ENCODE measurements at places on chromosomes 11 and 22.

GRCh38 chr11:61728940-61729219 lies 23.6 kb upstream of the MYRF start:
- DNase-seq = peak; percentile 13

GRCh38 chr11:63239254-63239653 lies 4.1 kb downstream of the SLC22A25 start:
- DNase-seq = no peak

DNA sequence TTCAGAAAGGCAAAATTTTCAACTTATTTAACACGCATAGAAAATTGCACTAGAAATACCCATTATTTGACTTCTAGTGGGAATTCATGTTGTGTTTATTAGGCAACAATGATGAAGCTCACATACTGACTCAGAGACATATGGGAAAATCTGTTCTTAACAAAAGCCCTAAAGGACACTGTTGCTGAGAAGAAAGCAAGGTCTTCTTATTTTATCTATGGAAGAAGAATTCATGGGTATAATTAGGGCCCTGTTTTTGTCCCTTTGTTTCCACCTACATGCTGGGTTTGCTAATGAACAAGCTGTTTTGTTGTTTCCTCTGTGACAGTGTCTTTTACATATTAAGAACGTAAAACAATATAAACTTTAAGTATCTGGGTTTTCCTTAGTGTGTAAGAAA lies 606.7 kb upstream of the ARHGAP42 start:
- no peak for DNase-seq

- no peak for DNase-seq
These were observed 25.6 kb downstream of the TRIM29 start for GRCh38 chr11:120112174-120112796.

GRCh38 chr11:27514076-27514475 lies 7.5 kb upstream of the LIN7C start:
- no peak for DNase-seq

GRCh38 chr11:114348200-114349191 lies 51.8 kb downstream of the C11orf71 start:
- peak; percentile 54 for DNase-seq

- DNase-seq = no peak
These were observed 158.9 kb upstream of the MTNR1B start for GRCh38 chr11:92810423-92811064.

DNA sequence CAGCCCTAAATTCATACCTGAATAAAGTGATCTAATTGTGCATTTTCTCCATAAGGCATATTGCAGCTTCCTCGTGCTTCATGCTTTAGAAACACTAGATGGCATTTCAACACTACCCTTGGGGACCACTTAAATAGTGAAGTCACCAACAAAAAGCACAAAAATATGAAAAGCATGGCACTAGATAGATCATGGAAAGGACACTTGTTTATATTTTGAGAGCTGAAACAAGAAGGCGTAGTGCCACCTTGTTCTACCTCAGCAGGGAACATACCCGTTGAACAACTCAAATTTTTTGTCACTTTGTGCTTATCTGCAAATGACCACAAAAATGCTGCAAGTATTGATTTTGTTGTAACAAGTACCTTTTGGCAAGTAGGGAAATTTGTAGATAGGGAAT lies 8.6 kb downstream of the TBCEL start:
- DNase-seq = no peak

DNA sequence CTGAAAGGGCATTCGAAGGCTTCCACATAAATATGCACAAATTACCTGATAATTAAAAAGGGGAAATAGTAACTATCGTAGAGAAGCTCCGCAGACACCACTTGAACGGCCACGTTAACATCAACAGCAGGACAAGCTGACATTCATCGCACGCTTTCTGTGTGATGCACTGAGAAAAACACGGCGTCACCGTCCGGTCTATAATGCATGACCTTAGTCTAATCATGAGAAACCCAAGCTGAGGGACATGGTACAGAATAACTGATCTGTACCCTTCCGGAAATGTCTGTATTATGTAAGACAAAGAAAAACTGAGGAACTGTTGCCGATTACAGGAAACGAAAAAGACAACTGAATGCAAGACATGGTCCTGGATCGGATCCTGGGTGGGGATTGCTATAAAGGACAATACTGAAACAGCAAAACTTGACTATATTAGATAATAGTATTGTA lies 678 bp upstream of the RANGAP1 start:
- peak; percentile 65 for DNase-seq

GRCh38 chr11:35235936-35236666 lies 97.1 kb downstream of the CD44 start:
- DNase-seq = peak; percentile 74

DNA sequence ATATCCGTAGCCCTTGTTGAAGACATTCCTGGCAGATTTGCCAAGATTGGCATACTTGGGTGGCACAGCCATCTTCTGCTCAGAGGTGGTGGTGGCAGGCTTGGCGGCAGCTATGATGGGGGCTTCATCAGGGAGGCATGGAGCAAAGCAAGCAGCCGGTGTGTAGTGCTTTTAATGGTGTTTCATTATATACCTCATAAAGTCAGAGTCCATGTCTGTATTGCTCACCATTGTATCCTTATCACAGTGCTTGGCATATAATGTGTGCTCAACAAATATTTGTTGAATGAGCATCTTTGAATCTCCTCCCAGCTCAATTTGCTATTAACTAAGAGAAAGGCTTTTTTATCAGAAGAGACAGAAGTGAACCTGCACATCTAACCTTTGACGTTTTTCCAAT lies 7.8 kb upstream of the DNHD1 start:
- DNase-seq = no peak

DNA sequence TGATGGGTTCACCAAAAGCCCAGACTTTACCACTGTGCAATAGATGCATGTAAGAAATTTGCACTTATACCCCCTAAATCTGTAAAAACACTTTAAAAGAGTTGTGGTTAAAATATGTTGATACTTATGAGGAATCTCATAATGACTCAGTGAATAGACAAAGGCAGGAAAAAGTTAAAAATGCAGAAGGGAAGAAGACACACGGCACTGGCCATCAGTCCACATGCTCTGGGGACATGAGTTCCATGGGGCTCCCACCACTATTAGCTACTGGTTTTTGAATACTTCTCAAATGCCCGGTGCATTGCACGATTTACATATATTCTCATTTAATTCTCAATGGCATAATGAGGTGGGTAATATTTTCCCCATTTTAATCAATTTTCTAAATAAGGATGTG lies 59.3 kb upstream of the BLID start:
- DNase-seq = no peak

- DNase-seq = no peak
These were observed 32.1 kb downstream of the APOL5 start for GRCh38 chr22:35749808-35750207.

GRCh38 chr11:128476729-128477128 lies 110.6 kb downstream of the ETS1 start:
- DNase-seq = peak; percentile 88

- peak; percentile 74 for DNase-seq
These were observed at the start of gene HMOX1 for GRCh38 chr22:35380537-35381423. Gene HMOX1 (plus strand): TSS chr22:35381096. CDS start chr22:35381174, 78 bp downstream.

DNA sequence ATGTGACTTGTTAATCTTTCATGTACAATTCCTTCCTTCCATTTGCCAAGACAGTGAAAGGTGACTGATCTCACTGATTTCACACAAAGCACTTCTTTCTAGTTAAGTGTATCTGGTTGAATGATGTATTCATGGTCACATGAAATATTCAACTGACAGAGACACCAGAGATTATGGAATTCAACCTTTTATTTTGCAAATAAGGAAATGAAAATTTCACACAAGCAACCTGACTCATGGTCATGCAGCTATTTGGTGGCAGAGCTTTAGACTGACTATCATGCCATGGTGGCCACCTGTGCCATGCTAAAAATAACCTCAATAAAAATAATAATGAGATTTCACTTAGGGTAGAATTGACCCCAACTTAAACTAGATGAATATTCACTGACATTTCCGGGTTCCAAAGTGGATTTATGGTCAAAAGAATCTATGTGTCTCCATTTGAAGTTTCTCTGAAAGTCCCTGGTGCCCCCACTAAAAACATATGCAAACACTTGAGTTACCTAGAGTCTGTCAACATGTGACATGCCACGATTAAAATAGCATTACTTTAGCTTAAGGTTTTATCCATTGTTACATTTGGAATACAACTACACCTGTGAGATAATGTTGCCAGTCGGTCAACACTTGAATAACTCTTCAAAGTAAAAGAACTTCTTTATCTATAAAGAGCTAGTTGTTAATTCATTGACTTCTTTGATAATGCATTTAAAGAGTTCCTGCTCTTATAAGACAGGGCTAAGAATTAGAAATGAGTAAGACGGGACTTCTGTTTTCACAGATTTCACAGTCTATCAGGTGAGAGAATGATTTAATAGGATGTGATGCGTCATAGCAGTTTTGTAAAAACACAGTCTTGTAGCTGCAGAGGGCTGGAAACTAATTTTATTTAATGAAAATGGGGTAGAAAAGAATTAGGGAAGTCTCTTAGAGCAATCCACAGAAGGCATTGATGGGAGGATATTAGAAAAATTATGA lies 94.6 kb upstream of the OR9G4 start:
- DNase-seq = no peak

GRCh38 chr11:120694726-120695125 lies 183.2 kb downstream of the GRIK4 start:
- no peak for DNase-seq

GRCh38 chr11:115652496-115652895 lies 148.3 kb upstream of the CADM1 start:
- no peak for DNase-seq

DNA sequence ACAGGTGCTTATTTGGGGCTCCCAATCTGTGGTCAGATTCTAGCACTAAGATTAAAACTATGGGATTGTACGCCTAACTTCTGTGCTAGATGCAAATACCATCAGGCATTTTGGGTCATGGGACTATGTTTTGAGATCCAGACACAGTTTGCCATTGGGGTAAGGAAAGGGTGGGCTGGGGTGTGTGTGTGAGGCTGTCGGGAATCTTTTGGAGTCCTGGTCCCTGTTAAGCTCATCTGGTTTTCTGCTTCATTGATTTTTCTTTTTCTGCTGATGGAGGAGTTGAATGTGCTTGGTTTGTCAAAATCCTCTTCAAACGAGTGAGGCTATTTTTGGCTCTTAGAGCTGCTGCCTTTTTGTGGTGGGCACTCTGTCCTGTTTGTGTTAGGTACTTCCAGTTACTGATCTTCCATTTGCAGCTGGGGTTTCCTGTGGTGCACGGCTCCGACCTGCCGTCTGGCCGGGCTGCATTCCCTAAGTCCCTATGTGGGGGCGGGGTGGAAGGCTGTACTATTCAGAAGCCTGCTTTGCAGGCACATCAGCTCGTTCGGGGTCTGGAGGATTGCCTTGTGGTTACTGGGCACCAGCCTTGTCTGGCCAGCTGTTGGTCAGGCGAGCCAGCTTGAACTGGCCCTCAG lies 2.9 kb downstream of the BCR start:
- DNase-seq = no peak

DNA sequence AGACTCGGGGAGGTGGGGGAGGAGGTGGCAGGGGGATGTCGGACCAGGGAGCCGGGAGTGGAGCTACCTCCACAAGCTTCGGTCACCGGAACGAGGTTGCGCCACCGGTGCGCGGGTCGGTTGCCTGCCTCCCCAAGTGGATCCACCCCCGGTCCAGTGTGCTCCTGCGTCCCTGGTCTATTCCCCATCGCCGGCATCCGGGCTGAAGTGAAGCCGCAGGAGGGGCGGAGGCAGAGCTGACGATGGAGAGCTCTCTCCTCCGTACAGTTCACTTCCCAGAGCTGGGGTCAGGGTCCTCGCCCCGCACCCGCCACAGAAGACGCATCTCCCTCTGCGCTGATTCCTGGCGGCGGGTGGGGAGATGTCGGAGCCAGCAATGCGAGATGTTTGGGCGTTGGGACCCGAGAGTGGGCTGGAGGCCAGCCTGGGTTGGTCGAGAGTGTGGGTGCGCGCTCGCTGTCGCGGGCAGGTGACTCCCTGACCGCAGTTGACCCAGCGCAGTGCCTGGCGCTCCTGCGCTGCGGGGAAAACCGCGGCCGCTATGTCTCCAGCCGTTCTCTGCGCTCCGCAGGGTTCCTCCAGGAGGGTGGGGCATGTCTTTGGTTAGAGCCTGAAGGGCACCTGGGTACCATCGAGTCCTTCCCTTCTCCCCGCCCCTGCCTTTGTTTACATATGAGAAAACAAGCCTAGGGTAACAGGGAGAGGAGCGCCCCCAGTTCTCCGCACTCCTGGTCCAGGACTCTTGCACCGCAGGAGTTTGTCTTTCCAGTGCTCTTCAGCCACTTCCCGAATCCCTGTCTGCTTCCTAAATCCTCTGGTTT lies 1.7 kb downstream of the C11orf96 start:
- DNase-seq = peak; percentile 39

GRCh38 chr22:36415415-36416168 lies 27.8 kb upstream of the MYH9 start:
- no peak for DNase-seq

DNA sequence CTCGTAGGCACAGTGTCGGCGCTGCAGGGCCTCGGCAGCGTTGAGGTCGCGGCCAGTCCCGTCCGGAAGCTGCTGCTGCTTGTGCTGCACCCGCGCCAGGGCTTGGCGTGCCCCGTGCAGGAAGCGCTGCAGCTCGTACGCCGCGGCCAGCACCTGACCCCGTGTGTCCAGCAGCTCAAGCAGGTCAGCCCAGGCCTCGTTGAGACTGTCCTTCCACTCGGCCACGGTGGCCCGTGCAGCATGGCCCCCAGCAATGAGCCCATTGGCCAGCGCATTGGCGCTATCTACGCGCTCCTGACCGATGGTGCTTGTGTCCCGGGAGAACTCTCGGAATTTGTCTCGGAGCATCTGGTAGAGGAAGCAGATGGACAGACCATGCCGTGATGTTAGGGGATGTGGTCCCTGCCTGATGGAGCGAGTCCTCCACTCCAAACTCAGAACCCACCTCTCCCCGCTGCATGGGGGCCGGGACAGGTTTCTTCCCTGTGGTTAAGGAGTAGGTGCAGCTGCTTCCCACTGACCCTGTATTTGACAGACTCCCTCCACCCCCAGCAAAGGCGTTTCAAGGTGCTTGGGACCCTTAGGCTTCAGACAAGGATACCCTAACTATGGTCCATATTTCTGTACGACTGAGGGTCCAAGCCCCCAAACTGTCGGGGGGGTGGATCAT lies 13.8 kb upstream of the RBM4B start:
- DNase-seq = no peak

GRCh38 chr11:5257296-5257695 lies 2.7 kb upstream of the HBG2 start:
- DNase-seq = no peak

- no peak for DNase-seq
These were observed 40.4 kb downstream of the ARFGAP2 start for GRCh38 chr11:47136327-47136726.

GRCh38 chr11:26478710-26479109 lies 93.4 kb downstream of the MUC15 start:
- DNase-seq = no peak
